ENCODE measurements at places on chromosomes 16 and 17.

DNA sequence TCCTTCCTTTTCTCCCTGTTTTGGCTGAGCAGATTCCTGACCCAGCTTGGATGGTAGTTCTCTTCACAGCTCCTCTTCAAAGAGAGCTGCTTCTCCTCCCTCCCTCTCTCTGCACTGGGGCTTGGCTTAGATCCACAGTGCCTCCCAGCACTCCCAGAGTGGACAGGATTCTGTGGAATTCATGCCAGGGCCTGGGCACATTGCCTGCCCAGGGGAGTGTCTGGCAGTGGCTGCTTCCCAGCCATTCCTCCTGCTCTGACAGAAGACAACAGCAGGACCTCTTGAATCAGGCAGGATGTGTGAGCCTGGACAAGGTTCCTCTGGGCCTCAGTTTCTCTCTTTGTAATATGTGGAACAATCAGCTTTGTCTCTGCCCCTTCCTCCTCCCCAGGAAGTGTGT lies 4.5 kb upstream of the MMP28 start:
- DNase-seq = no peak

DNA sequence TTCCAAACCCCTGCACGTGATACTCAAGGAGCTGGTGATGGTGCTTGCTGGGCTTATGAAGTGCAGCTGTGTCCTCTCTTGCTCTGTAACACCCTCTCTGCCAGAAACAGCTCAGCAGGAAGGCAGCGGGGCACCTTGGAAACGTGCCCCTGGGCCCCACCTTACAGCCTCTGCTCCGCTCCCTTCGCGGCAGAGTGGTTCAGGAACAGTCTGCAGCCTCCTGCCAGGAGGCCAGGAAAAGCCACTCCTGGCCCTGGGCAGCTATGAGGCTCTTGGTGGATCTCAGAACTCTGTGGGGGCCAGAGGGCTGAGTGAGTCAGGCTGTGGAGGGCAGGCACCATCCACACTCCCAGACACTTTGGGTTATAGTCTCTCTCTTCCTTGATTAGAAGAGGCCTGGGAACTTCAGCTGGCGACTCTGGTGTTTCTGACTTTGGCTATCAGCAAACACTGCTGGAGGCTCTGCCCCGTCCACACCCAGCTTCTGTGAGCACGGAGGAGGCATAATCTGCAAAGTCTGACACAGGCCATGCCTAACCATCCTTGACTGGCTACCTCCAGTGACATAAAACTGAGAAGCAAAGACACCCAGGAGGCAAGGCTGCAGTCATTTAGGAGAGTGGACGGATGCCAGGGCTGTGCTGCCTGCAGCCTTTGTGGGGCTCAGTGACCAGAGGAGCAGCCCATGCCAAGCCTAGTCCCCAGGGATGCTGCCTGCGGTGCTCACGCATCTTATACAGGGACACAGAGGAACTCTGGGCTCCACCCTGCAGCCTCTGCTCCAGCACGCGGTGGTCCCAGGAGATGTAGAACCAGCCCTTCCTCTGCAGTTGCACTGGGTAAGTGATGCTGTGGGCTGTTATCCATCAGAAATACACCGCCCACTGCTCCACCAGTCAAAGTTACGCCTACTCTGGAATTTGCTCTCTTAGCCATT lies 65.3 kb downstream of the METRNL start:
- DNase-seq = peak; percentile 74

DNA sequence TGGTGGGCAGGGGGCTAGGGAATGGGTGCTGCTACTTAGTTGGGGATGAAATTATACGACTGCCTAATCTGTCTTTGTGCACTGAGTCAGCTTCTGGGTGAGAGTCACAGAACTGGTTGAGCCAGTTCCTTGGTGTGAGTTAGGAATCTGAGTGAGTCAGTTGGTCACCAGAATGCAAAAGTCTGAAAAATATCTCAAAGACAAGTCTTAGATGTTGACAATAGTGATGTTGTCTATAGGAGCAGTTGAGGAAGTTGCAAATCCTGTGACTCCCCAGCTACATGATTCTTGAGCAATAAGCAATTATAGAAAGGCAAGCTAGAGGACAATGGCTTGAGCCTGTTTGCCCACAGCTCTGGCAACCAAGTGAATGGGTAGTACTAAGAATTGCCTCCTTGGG lies 399.2 kb downstream of the CNTNAP4 start:
- DNase-seq = no peak

DNA sequence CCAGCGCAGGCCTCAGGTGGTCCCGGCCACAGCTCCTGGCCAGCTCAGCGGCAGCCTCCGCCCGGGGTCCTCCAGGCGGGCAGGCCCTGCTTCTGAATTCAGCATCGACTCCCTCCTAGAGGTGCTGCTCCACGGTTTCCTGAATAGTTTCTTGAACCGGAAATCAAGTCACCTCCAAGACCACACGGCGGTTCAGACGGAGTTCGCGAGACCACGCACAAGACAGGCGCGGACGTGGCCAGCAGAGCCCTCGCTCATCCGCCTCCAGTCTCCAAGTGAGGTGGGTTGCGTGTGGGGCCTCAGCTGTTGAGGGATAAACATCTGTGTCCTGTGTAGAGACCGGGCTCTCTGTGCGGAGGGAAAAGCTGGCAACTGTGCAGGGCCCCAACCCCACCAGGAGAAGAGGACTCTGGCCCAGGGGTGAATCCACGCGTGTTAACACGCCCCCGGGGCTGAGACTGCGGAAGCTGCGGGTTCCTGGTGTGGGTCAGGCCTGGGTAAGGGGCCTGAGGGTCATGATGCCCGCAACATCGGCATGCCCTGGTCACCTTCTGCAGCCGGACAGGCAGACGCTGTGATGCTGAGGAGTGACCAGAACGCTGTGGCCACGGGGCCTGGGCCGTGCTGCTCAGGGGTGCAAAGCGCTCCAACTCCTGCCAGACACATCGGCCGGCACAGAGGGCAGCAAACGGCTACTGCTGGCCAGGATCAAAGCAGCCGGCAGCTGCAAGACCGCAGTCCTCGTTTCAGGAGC lies 55.0 kb upstream of the METRNL start:
- peak; percentile 37 for DNase-seq

GRCh38 chr16:49519741-49520140 lies 146.1 kb downstream of the C16orf78 start:
- no peak for DNase-seq

DNA sequence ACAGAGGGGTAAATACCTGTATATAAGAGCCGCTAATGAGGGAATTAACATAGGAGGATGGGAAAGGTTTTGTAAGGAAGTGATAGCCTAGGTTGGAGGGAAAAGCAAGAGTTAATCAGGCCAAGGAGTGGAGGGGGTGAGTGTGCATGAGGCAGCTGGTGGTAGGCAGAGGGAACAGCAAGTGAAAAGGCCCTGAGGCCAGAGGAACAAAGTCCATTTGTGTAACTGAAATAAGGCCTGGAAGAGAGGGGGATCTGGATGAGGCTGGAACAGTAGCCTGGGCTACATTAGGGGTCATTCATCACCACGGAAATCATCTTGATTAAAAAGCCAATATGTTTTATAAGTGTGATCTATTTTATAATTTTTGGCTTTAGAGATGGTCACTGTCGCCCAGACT lies 45.7 kb downstream of the FZD2 start:
- DNase-seq = no peak

DNA sequence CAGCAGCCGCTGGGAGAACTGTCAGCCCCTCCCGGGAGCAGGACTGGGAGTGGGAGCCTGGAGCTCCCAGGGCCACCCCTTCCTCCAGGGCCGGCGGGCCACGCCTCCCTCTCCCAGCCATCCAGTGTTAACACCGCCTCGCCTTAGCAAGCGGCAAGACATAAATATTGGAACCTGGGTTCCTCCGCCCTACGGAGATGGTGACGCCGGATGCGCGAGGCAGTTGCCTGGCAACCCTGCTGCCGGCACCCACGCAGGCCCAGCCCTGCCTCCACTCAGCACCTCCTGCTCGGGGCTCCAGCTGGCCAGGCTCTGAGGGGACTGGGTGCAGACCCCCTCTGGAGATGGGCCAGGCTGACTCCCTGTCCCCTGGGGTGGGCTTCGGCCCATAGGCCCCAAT lies 27.4 kb upstream of the CACNA1H start:
- peak; percentile 22 for DNase-seq

GRCh38 chr17:32928586-32929535 lies 908 bp downstream of the TMEM98 start:
- peak; percentile 20 for DNase-seq

- DNase-seq = no peak
Observed at GRCh38 chr16:59605706-59606105, 871.6 kb upstream of the GOT2 start.

DNA sequence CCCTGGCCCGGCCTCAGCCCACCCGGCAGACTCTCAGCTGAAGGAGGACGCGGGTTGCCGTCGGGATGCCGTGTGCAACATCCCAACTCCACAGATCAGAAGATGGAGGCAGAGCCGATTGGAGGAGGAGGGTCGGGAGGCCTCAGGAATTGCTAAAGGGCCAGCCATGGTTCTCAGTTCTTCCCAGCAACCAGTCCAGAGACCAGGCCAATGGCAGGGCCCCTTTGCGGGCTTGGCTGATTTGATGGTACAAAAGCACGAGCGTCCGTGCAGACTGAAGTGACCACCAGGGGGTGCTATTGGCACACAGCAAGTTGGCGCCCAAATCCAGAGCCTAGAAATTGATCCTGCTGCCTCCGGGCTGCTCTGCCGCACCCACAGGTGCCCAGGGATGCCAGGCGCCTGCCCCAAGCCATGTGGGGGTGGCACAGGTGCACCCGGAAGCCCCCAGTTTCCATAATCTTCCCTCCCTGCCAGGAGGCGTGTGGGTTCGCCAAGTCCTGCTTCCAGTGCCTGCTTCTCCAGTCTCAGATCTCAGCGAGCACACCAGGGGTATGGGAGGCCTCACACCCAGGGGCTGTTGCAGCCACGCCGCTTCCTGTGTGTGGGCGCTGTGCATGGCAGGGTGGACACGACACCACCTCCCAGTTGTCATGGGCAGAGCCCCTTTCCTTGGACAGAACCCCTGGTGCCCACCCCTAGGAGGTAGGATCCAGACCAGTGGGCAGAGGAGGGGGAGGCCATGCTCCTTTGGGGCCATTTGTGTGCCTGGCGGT lies 7.1 kb upstream of the TEX19 start:
- DNase-seq = peak; percentile 94

DNA sequence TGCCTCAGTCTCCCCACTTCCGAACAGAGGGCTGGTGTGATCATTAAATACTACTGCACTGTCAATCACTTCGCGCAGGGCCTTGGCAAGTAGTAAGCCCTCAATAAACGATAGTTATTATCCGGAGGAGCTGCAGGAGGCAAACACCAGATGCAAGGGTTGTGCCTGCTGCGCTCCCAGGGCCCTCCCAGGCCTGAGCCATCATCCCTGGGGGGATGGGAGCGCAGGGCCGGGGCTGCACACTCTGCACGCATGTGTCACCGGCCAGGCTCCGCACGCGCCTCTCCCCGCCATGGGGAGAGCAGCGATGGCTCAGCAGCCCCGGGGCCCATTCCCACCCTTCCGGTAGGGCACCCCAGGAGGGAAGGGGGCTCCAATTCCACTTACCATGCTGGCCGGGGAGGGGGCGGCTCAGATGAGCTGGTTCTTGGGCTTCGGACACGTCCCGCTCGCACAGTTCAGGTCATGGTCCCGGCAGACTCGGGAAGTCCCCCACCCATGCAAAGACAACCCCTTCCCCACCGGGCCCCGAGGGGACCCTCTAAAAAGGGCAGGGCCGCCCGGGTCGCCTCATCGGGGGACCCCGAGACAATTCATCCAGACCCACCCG lies 681 bp downstream of the XPO6 start:
- DNase-seq = peak; percentile 86

- DNase-seq = no peak
Observed at GRCh38 chr16:26149364-26150190, 457.8 kb downstream of the HS3ST4 start.

- DNase-seq = no peak
Observed at GRCh38 chr16:5072334-5073278, 963 bp downstream of the ALG1 start.

GRCh38 chr17:36702636-36703035 lies 101.3 kb downstream of the MRM1 start:
- DNase-seq = peak; percentile 41

- DNase-seq = no peak
Observed at GRCh38 chr16:3774156-3774767, 56.9 kb upstream of the TRAP1 start.

GRCh38 chr16:273547-274421 lies 2.0 kb downstream of the RGS11 start:
- peak; percentile 37 for DNase-seq
